ENCODE measurements at places on chromosomes 11 and 22.

- DNase-seq, result no peak
Observed at GRCh38 chr11:88203604-88204003, 28.4 kb upstream of the RAB38 start.

- DNase-seq, result no peak
Observed at GRCh38 chr11:124329787-124330478, 9.9 kb upstream of the OR8D2 start.

DNA sequence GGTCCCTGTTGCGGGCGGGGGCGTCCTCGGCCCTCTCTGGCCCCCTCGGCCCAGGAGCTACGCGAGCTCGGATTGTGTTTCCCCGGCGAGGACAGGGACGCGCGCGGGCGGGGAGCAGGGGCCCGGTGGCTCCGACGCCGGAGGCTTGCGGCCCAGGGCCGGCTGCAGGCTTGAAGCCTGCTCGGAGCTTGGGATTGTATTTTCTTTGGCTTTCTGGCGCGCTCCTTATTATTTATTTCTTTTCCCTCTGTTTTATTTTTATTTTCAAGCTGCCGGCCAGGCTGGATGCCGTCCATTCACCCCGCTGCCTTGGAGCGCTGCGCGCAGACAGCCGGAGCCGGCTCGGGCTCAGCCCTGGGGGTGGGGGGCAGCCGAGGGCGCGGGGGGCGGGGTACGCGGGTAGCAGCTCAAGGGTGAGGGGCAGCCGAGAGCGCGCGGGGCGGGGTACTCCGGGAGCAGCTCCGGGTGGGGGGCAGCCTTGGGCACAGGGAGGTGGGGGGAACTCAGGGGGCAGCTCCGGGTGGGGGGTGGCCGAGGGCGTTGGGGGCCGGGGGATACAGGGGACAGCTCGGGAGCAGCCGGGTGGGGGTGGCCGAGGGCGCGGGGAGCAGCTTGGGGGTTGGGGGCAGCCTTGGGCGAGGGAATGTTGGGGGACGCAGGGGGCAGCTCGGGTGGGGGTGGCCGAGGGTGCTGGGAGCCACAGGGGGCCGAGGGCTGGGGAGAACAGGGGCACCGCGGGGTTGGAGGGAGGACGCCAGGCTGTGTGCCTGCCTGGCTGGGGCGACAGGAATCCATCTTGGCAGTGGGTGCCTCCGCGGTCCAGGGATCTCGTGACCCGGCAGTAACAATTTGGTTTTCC is 42.7 kb downstream of the KCNJ1 start:
- no peak for DNase-seq

DNA sequence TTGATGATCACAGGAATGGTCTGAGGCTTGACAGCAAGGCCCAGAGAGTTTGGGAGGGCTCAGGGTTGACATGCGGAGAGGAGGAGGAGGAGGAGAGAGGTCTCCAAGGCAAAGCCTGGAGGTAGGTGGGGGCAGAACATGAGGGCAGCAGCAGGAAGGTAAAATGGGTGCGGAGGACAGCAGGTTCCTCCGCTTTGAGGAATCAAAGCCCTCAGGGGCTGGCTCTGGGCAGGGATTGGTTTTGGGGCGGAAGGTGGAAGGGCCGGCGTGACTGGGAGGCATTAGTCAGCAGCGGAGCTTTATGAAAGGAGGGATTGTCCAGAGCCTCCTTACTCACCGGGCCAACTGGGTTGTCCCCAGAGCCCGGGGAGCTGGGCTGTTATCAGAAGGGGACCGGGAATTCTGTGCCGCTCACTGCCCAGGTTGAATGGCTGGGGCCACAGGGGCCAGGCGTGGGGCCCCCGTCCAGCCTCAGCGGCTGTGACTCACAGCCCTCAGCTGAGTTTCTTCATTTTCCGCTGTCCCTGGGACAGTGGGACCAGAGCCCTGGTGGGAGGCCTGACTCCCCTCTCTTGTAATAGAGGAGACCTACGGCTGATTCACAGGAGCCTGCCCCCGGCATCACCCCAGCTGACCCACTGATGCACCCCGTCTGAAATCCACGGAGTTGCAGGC is 36.2 kb downstream of the LIF start:
- no peak for DNase-seq

GRCh38 chr11:125393331-125393730 is 102.7 kb downstream of the FEZ1 start:
- DNase-seq, result no peak

All from activated naive CD4-positive, alpha-beta T cell (primary cell).